ENCODE measurements at places on chromosomes 4 and X.
A peak's percentile ranks its signal among the peaks of the same experiment; 100 is the strongest.

DNA sequence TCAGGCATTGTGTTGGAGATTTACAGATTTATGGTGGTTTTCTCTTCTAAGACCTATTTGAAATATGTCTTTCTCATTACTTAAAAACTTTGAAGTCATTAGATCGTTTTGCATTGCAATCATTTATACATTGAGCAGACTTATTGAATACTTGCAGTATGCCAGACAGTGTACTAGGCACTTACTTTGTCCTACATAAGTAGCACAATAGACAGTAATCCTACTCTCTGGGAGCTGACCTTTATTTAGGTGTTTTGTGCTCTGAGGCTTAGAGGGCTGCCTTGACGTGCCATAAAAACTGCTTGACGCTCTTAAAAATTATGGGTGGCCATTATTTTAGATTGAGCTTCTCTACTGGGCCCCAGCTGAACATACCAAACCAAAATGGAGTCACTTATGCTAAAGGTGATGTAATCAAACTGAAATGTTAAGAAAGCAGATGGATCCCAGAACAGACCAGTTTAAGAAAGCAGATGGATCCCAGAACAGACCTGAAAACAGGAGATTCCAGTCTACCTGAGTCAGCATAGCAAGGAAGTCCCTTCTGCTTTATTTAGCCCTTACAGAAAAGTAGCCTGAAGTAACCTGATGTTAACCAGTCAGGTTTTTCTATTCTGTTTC is 42.4 kb downstream of the PTTG2 start:
- DNase-seq, result no peak

DNA sequence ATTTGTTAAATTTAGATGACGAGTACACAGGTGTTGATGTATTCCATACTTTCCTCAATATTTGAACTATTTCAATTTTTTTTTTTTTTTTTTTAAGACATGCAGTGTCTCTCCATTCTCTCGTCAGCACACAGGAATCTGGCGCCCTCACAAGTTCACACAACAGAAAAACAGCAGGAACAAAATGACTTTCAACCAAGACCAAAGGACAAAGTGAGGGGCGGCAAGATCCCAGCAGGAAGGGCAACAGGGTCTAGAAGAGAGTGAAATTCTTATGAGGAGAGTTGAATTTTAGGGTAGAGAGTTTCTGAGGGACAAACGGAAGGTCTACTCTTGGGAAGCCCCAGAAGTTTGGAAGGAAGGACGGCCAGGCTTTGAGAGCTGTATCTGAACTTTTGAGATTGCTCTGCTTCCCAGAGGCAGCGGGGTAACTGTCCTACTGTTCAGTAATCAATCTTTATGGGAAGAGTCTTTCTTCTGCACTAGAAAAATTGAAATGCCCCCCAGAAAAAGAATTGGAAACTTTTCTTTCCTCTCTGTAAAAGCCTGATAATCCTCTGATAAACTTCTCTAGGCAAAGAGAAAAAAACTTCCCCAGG is 760.2 kb downstream of the RAB28 start:
- DNase-seq, result no peak

DNA sequence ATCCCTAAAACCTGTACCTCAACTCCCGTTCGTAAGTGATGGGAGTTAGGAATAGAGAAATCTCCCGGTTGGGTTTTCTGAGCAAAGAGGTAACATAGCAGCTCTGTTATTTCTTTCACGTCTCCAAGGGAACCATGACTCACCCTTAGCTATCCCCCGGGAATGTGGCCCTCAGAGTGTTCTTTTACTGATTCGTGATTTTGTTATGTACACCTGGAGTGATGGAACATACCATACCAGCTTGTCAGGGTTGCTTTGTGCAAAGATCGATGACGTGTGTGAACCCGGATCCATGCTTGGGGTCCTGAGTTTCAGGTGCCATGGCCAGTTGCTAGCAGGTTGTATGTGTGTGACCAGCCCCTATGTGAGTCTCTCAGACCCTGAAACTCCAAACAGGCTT is 52.6 kb downstream of the HPRT1 start:
- no peak for DNase-seq

- no peak for DNase-seq
Measured at GRCh38 chrX:132634521-132634920, 145.7 kb upstream of the MBNL3 start.

GRCh38 chr4:20403290-20403689 is 151.6 kb downstream of the SLIT2 start:
- DNase-seq, result no peak

DNA sequence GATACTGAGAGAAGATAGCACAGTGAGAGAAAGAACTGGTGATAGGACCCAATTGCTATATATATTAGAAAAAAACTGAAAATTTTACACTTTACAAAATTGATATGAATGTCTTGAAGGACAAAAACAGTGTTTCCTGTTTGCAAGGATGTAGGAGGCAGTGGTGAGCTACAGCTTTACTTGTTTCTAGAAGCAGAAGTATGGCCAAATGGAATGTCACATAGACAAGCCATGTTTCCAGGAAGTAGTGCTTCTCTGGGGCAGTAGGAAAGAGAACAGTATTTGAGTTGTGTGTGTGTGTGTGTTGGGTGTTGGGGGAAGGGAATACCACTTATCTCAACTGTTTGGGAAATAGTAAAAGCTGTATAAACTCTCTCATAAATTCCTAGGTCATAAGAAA is 60.9 kb upstream of the IBSP start:
- DNase-seq, result no peak

GRCh38 chr4:16897991-16898827 is at the start of gene LDB2:
LDB2 (minus strand) TSS chr4:16898645.
- DNase-seq, result no peak

GRCh38 chr4:36303426-36304137 is 22.2 kb downstream of the DTHD1 start:
- no peak for DNase-seq

DNA sequence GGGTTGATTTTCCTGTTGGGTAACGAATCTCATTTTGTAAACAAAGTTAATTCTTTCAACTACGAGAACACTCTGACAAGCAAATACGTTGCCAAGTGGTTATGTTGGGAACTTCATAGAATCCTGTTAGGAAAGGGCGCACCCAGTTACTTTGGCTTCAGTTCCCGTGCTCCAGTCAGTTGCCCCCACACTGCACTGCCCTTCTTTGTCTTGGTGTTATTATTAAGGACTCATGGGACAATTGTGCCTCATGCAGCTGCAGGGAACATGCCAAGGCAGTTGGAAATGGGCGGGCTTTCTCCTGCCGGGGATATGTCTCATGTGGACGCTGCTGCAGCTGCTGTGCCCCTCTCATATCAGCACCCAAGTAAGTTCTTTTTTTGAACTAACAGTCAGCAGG is 28.9 kb downstream of the OFD1 start:
- DNase-seq, result no peak

DNA sequence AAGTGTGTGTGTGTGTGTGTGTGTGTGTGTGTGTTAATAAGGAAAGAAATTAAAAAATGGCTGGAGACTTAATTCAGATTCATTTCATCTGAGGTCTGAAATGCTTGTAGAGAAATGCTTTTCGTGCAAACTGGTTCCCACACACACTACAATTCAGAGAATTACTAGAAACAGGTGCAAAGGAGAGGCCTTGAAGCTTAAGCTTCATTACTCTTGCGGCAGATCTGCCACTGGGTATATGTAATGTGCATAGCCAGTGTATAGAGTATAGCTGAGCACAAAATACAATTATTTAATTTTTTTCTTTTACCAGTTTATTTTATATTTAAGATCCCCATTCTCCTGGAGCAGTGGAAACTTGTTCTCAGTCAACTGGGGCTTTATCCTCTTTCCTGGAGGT is 31.8 kb upstream of the MAGEB10 start:
- no peak for DNase-seq

DNA sequence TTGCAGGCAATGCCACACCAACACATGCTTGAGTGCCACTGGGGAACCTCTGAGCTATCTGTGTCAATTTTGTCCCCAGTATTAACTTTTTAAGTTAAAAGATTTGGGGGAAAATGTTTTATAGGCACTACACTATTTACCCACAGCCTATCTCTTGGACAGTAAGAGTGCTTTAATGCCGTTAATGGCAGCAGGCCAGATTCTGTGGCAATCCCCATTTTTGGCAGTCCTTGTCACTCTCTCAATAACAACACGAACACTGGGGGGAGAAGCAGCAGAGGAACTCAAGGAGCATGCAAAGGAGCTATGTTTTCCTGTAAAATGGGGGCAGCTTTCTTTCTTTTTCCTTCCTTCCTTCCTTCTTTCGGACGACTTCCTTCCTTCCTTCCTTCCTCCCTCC is 168.6 kb downstream of the NSUN7 start:
- no peak for DNase-seq

- DNase-seq, result no peak
Measured at GRCh38 chr4:156242390-156242789, 288.7 kb upstream of the CTSO start.

DNA sequence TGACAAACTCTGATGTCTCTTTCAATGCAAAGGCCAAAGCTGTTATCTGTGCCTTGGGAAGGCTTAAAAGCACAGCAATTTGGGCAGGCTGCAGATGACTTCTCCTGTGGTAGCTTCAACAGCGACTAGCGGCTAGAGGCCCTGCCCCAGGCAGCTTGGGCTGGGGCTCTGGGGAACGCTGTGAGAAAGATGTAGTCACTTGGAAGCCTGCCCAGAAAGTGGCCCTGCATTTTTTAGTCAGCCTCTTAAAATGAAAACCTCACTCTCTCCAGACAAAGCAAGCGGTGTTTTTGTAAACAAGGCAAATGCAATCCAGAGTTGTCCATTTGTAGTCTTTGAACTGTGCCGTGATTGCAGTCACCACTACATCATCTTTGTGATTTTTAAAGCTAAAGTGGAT is 27.5 kb downstream of the PCYT1B start:
- no peak for DNase-seq

DNA sequence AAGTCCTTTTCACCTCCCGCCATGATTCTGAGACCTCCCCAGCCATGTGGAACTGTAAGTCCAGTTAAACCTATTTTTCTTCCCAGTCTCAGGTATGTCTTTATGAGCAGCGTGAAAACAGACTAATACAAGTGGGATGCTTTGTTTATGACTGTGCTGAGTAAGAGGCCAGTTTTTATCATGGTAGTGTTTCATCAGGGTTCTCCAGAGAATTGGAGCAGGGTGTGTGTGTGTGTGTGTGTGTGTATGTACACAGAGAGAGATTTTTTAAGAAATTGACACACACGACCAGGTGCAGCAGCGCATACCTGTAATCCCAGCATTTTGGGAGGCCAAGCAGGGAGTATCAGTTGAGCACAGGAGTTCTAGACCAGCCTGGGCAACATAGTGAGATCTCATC is 34.6 kb upstream of the SLC2A9 start:
- DNase-seq, result no peak

DNA sequence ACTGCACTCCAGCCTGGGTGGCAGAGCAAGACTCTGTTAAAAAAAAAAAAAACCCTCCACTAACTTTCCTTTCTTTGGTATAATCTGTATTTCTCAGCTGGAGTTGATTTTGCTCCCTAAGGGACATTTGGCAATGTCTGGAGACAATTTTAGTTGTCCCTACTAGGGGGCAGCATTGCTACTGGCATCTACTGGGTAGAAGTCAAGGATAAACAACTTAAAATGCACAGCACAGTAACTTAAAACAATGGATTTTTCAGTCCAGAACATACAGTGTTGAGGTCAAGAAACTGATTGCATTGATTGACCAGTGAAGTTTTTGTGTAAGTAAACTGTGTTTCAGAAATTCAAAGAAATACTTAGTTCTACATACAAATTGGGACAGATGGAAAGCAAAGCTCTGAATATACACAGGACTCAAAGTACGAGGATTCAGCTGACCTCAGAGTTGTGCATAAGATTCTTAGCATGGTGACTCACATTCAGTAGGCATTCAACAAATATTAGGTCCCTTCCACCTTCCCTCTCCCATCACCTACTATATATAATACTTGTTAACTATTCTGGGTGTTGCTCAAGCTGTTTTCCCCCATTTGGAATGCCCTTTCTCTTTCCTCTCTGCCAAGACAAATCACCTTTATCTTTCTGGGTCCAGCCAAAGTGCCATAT is 8.8 kb downstream of the DDX53 start:
- DNase-seq, result no peak

GRCh38 chr4:89024051-89024675 is 32.8 kb downstream of the FAM13A start:
- DNase-seq, result peak; percentile 37

GRCh38 chr4:165398570-165398969 is 19.8 kb downstream of the CPE start:
- no peak for DNase-seq

GRCh38 chr4:147538711-147539110 is 57.8 kb downstream of the EDNRA start:
- no peak for DNase-seq

DNA sequence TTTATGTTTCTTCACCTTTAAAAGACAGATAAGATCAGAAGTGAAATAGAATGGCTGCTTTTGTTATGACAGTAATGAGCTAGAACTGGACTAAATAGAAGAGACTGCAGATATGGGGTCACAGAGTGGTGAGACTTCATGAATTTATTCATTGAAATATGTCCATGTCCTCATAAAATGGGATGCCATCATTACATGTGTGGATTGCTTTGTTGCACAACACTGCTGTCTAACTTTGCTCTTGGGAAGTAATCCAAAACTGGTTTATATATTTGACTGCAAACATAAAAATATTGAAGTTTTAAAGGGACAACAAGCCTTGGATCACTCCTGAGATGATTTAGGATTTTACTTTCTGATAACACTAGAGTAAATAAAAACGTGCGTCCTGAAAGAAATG is 209.2 kb upstream of the FAT4 start:
- no peak for DNase-seq

DNA sequence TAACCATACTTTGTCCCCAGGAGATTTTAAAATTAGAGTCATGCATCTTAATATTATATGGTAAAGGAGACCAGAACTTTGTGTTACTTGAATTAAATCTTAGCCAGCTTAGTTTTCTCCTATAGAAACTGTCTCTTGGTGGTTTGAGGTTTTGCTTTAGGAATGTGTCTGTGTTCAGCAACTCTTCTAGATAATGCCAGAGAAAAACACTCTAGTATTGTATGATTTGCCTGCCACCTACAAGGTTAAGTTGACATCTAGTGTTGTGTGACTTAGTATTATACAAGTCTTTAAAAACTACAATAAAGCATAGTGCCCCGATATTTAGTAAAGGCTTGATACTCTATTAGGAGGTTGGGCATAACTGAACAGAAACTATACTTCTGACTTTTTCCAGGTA is 2.1 kb downstream of the UGT8 start:
- DNase-seq, result no peak

- no peak for DNase-seq
Measured at GRCh38 chr4:25969374-25970155, 55.5 kb downstream of the SMIM20 start.

DNA sequence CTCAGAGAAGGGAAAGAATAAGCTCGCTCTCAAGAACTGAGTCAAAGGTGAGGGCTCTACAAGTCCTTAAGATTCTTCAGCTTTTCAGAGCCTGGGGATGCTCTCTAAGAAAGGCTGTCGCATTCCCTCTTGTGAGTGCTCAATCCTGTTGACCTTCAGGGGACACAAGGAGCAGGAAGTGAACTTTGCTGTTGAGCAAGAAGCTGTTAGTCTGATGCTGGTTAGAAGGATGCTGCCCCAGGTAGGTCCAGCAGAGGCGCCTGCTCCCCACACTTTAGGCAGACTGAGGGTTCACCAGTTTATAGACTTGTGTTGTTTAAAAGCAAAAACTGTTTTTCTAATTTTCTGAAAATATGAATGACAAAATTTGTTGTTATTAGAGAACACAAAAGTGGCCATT is 125.4 kb upstream of the SPOCK3 start:
- no peak for DNase-seq

Measured in stimulated activated CD4-positive, alpha-beta T cell treated with anti-CD3 and anti-CD28 coated beads, Interleukin-15, amount 100 ng/mL, for 48 hours (primary cell).